A549 treated with RU486 at 1 μM for 4 hours (cell line): ENCODE measurements at places on chromosomes 7 and 10. TPM values are rescaled to one million over a fixed set of nuclear protein-coding genes. Genes with fewer than 3 reads are reported as not detected.

The NCF1 gene
- 0.08 to 0.17 TPM (median 0.15 TPM) in 3 of 5 replicates, not detected in the others for total RNA-seq

The ASAH2B gene
- total RNA-seq: 2.7 to 4.9 TPM (median 4.0 TPM) in 5 replicates

The HOXA11 gene
- total RNA-seq: 0.67 to 0.92 TPM (median 0.89 TPM) in 5 replicates

The HECW1 gene
- total RNA-seq: 10.9 to 14.6 TPM (median 13.4 TPM) in 5 replicates

The SLC26A3 gene
- not detected in 5 replicates for total RNA-seq

The HDAC9 gene
- 0.15 to 0.38 TPM (median 0.22 TPM) in 5 replicates for total RNA-seq

The FFAR4 gene
- total RNA-seq: 0.14 to 0.44 TPM (median 0.25 TPM) in 5 replicates

The ADGRA1 gene
- 0.02 to 0.07 TPM in 2 of 5 replicates, not detected in the others for total RNA-seq

The SUN3 gene
- 0.20 TPM in 1 of 5 replicates, not detected in the others for total RNA-seq

The TMEM140 gene
- total RNA-seq: 1.1 to 2.0 TPM (median 1.4 TPM) in 5 replicates

The MRPS16 gene
- total RNA-seq: 122 to 194 TPM (median 178 TPM) in 5 replicates

The FAM131B gene
- 0.33 to 0.71 TPM (median 0.46 TPM) in 5 replicates for total RNA-seq

The CFAP70 gene
- 0.11 to 0.16 TPM (median 0.14 TPM) in 5 replicates for total RNA-seq

The SLC37A3 gene
- 21.0 to 30.2 TPM (median 29.6 TPM) in 5 replicates for total RNA-seq
